OCI-LY7 (cell line): ENCODE measurements at places on chromosomes 7 and 10.

DNA sequence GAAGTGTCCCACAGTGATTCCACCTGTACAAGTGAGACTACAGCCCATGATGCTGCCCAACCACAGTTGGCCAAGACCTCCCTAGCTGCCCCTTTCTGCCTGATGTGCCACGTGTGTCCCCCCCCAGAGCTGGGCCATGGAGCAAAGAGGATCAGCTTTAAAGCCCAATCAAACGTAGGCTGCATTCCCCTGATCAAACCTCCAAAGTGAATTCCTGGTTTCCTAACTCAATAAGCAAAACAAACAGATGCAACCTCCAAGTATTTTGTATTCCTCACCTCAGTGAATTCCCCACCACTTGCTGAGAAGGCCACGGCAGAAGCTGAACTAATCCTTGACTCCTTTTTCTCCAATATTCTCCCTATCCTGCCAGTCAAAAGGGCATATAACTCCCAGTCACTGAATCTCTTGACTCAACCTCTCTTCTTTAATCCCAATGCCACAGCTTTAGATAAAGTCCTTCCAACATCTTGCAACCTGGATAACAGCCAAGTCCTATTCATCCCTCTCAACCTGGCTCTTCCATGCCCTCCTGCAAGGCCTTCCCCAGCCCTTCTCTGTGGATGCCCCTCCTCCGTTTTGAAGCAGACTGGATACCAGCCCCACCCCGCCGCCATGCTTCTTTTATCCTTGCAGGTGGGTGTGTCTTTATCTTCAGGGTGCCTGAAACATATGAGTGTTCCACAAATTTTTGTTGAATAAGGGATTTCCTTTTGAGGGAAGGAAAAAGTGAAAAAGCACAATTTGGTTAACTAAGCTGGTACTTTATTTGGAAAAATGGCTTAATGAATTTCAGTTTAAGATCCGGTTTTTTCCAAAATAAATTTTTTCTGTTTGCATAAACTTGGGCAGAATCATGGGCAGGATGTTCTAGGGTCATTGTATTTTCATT, 285.2 kb upstream of the MKLN1 start:
- DNase-seq = no peak

DNA sequence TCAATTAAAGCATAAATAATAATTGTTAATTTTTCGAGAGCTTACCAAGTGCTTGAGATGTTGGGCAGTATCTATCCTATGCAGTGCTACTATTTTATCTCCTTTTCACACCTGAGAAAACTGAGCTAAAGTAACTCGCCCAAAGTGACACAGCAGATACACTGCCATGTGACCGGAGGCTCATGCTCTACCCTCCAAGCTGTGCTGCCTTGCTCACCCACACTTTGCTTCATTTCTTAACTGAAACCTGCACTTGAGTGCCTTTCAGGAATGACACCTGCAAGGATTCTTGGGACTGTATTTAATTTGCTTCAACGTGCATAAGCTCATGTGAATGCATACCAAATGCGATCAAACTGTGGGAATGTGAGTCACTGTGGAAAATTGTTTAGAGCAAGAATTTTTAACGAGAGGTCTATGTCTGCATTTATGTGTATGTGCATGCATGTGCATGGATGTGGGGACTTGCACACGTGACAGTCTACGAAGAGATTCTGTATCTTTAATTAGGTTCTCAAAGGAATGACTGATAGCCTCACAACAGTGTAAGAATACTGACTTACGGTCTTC, 119.2 kb downstream of the ADCYAP1R1 start:
- DNase-seq = no peak

DNA sequence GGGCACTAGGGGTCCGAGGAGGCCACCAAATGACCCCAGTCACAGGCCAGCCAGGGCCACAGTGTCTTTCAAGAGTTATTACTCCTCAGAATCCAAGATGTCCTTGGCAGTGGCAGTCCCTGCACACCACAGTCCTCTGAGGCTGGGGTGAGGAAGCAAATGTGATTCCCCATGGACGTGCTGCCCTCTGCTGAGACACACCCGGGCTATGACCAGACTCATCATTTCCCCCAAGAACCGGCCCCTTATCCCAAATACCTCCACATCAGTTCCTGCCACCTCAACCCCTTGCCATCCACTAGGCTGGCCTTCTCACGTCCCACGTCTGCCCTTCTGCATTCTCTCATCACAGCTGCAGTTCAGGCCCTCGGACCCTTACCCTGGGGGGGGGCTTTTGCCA, 5.0 kb downstream of the PRKAG2 start:
- no peak for DNase-seq

- no peak for DNase-seq
Observed at GRCh38 chr10:124278356-124278755, 140.4 kb downstream of the OAT start.

DNA sequence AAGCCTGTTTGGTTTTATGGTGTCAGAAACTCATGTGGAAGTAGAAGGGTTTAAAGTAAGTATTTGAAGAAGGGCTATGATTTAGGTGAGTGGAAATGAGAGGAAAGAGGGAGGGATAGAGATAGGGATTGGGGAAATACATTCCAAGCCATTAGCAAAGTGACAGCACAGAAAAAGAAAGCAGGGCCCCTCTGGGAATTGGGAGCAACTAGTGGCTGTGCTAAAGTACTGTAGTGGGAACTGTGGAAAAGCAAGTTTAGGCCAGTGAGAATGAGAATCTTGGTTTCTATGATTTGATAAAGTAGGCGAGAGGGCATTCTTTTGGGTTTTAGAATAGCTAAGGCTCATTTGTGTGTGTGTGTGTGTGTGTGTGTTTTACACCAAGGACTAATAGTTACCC, 5.0 kb downstream of the PRKG1 start:
- DNase-seq = no peak

- DNase-seq = no peak
Observed at GRCh38 chr7:118759921-118760320, 535.4 kb downstream of the ANKRD7 start.

GRCh38 chr10:98246911-98247805, 20.8 kb downstream of the LOXL4 start:
- no peak for DNase-seq

DNA sequence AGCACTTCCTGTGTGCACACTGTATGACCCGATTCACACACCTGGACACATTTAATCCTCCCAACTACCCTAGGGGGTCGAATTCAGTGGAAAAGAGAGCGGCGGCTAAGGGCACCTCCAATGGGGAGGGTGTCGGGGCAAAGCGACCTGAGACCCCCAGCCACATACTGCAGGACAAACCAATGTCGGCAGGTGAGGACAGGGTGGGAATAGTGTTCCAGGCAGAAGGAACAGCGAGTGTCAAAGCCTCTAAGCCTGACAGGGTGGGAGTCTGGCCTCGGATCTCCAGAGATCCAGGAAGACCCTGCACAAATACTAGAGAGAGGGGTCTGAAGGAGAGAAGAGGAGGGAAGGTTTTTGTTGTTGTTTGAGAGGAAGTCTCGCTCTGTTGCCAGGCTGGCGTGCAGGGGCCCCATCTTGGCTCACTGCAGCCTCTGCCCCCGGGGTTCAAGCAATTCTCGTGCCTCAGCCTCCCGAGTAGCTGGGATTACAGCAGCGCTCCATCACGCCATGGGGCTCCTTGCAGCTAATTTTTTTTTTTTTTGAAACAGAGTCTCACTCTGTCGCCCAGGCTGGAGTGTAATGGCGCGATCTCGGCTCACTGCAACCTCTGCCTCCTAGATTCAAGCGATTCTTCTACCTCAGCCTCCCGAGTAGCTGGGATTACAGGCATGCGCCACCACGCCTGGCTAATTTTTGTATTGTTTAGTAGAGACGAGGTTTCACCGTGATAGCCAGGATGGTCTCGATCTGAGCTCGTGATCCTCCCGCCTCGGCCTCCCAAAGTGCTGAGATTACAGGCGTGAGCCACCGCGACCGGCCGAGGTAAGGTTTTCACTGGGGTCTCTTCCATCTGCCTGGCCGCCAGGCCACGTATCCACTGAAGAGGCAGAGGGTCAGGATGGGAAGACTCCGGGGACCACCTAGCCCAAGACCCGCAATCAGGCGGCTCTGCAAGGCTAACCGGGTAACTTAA, 1.2 kb upstream of the ARPC1B start:
- no peak for DNase-seq

- DNase-seq = no peak
Observed at GRCh38 chr7:32335107-32335506, 155.1 kb downstream of the LSM5 start.

DNA sequence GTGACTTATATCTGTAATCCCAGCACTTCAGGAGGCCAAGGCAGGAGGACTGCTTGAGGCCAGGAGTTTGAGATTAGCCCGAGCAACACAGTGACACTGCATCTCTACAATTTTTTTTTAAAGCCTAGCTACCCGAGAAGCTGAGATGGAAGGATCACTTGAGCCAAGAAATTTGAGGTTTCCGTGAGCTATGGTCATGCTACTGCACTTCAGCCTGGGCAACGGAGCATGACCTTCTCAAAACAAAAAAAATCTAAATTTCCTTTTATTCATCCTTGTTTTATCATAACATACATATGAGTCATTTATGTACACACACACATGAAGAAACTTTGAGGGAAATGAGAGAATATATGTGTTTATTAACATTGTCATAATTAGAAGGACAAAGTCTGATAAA, 277.5 kb upstream of the MAGI2 start:
- DNase-seq = no peak

- DNase-seq = no peak
Observed at GRCh38 chr10:43691485-43691884, 42.8 kb upstream of the ZNF32 start.

DNA sequence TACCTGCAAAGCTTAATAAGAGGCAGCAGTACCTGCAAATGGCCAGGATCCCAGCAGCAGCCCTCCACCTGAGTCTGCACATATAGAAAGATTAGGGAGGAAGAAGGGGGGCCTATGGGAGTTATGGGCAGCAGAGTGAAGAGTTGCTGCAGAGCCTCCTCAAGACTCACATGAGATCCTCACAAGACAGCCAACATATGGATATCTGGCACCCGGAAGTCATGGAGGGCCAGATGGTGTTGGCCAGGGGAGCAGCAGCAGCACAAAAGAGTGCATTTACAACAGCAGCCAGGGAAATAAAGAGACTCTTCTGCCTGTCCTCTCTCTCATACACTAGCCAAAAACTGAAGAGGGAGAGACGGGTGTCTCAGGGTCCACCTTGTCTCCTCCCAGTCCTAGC, 4.0 kb upstream of the TAS2R40 start:
- DNase-seq = no peak

DNA sequence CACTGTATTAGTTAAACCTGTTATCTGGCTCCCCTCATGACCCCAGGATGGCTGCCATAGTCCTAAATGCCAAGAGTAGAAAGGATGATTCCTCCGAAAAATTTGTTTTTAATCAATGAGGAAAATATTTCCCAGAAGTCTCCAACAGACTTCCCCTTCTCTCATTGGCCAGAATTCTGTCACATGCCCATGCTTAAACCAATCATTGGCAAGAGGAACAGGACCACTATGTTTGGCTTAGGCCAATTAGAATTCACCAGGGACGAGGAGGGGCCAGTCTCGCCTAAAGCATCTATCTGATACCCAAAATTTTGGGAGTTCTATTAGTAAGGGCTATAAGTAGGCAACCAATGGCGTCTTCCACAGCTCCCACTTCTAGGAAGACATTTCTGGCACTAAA, 71.2 kb upstream of the IL6 start:
- no peak for DNase-seq

DNA sequence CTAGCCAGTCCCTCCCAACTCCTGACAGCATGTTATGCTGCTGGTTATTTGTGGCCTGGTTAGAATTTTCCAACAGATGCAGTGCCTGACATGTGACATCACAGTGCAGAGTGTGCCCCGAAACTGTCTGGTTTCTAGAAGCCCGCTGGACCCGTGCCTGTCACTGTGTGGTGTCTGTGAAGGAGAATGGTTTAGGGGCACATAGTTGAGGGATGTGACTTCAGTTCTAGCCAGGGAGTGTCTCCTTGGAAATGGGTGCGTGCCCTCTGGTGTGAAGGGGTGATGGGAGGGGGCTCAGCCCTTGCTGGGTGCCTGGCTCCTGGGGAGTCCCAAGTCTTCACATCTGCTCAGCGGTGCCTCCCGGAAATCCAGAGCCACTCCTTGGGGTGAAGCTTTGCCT, 303.6 kb downstream of the GLRX3 start:
- DNase-seq = no peak

DNA sequence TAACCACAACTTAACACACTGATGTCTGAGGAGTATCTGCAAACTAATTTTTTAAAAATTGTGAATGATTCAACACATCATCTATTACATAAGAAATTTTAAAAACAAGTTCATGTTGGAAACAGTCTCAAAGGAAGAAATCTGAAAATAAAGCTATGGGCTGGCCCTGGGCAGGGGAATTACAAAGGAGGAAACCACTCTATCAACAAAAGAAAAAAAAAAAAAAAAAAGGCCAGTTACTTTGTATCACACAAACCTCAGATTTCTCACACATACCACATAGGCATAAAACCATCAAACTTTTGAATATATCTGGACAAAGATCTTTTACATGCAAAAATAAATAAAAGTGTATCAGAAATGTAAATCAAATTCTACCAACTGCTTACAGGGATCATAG, 20.8 kb downstream of the TIAL1 start:
- no peak for DNase-seq

DNA sequence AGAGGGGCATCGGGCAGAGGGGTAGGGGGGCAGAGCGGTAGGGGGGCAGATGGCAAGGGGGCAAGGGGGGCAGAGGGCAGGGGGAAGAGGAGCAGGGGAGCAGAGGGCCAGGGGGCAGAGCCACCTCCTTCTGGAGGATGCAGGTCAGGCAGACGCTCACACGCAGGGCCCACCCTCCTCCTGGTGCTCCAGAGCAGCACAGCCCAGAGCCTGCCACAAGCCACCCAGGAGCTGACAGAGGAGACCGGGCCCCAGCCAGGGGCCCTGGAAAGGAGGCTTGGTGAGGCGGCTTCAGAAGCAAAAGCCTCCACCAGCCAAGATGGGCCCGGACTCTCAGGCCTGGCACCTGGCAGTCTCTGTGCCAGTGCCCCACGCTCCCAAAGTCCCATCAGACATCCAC, 13.1 kb downstream of the MAD1L1 start:
- DNase-seq = no peak

- DNase-seq = no peak
Observed at GRCh38 chr10:58721601-58722281, 209.1 kb downstream of the BICC1 start.

- DNase-seq = no peak
Observed at GRCh38 chr7:70857793-70858545, 274.0 kb upstream of the GALNT17 start.

- no peak for DNase-seq
Observed at GRCh38 chr7:136033413-136034031, 56.4 kb upstream of the MTPN start.
